ENCODE measurements at places on chromosomes 2 and 18.
A peak's percentile ranks its signal among the peaks of the same experiment; 100 is the strongest.

DNA sequence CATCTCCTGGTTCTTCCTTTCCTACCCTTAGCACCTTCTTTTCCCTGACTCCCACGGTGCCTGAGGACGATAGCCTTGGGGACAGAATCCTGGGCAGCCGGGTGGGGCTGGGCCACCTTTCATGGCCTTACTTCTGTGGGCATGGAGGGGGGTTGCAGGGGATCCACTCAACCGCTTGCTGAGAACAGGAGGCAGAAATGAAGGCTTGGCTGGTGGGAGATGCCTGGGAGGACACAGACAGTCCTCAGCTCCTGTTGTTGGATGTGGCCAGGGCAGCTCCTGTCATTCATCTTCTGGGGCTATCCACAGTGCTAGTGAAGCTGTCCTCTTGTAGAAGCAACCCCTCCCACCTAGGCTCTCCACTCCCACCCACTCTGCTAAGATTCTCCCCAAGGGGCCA is 95.5 kb upstream of the CELF4 start:
- DNase-seq, result no peak

GRCh38 chr2:207473049-207473930 is 56.5 kb upstream of the CREB1 start:
- peak; percentile 89 for DNase-seq

- no peak for DNase-seq
Measured at GRCh38 chr2:220619525-220620220, 952.4 kb downstream of the EPHA4 start.

DNA sequence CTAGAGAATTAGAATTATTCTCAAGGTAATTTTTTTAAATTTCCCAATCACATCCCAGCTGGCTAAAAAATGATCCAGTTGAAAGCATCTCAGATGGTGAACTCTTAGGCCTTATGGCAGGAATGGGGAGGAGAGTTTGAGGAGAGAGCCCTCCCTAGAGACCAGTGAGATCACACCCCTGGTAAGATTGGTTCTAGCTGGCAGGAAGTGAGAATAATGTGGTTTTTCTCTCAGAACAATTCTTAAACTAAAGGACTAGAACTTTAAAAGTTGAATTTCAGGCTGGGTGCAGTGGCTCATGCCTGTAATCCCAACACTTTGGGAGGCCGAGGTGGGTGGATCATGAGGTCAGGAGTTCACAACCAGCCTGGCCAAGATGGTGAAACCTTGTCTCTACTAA is 120.2 kb downstream of the MYO3B start:
- DNase-seq, result no peak

GRCh38 chr2:120111193-120111592 is 98.3 kb downstream of the EPB41L5 start:
- no peak for DNase-seq

GRCh38 chr2:44118257-44118656 is 50.4 kb upstream of the PPM1B start:
- DNase-seq, result no peak

DNA sequence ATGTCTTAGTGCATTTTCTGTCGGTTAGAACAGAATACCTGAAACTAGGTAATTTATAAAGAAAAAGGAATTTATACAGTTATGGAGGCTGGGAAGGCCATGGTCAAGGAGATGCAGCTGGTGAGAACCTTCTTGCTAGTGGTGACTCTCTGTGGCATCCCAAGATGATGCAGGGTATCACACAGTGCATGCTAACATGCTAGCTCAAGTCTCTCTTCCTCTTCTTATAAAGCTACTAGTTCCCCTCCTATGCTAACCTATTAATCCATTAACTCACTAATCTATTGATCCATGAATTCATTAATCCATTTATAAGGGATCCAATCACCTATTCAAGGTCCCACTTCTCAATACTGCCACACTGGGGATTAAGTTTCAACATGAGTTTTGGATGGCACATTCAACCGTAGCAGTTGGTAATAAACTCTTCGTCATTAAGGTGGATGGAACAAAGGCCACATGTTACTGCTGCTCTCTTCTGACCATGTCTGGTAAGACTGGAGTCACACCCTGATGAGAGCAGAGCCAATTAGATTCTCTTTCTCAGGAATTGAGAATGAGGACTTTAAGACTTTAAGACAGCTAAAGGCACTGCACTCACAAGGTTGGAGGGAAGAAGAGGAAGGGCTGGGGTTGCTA is 211.6 kb upstream of the SMAD7 start:
- no peak for DNase-seq

DNA sequence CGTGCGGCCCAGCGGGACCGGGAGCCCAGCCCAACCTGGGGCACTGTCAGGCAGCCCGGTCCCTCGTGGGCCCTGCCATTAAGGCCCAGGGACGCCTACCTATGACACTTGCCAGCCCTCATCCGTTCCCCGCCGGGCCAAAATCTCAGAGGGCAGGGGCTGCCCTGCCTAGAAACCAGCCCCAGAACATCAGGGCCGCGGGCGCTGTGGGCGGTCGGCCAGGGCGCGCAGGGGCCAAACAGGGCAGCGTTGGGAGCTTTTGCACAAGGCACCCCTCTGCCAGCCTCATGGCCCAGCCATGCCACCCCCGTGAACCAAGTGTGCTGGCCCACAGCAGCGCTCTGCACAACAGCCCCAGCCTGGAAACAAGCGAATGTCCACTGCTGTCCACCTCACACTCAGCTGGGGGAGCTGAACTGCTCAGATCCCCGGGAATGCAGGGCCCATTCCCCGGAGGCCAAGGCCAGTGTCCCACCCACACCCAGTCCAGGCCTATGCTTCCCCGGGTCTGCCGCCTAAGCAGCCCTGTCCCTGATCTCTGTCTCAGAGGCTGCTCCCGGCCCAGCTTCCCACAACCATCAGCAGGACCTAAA is 3.5 kb upstream of the NEURL3 start:
- DNase-seq, result no peak

GRCh38 chr2:79294994-79295393 is 135.4 kb upstream of the REG3A start:
- no peak for DNase-seq

GRCh38 chr2:157471078-157471477 is 27.2 kb upstream of the CYTIP start:
- DNase-seq, result no peak

- DNase-seq, result no peak
Measured at GRCh38 chr2:88729061-88729745, 37.7 kb downstream of the RPIA start.

GRCh38 chr2:239684996-239685395 is 284.2 kb upstream of the HDAC4 start:
- no peak for DNase-seq

DNA sequence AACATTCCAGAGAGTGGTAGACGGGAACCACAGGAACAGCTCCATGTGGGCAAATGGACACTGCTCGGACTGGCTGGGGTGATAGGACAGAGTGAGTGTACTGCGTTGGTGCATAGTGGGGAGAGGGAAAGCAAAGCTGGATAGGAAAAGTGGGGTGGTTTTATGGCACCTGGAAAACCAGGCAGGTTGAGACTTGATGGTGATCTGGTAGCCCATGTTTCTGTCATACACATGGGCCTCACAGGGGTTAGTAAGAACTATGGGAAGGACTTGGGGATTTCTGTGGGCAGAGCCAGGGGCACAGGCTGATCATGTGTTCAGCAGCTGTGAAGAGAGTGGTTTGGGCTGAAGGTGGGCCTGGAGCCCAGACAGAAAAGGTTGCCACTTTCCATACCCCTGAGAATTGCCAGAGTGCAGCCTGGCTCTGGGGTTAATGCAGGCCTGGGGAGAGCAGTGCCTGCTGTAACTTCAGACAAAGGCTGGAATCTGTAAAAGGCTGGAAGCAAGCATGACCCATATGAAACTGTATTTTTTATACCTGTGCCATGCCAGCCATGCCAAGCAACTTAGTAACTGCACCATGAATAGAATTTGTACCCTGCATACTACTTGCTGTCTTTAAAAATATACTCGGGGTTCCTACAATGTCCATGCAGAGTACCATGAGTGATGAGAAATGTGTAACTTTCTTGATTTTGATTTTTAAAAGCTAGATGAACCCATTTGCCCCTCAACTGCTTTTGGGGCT is 41.9 kb downstream of the RPIA start:
- DNase-seq, result no peak

GRCh38 chr2:240624950-240625621 is at the start of gene GPR35:
GPR35 (plus strand) TSS chr2:240625480; CDS start chr2:240629953, 4,473 bp downstream.
- DNase-seq, result peak; percentile 69

DNA sequence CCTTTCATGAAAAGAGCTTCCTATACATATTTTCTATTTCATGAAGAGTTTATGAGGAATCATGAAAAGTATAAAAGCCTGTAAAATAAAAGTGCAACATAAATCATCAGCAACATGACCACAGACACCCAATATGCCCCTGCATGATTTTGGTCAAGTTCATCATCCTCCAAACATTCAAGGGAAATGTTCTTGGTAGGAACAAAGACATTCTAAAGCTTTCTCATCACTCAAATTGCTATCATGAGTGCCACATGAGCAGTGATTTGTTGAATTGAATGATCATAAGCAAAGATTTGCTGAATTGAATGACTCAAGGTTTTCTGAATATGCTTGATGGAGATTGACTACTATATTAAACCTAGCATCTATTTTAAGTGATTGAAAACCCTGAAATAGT is 172.2 kb downstream of the MBD2 start:
- no peak for DNase-seq

GRCh38 chr2:105780606-105781005 is 35.9 kb downstream of the NCK2 start:
- DNase-seq, result no peak

- DNase-seq, result no peak
Measured at GRCh38 chr18:55635439-55635838, 47.4 kb upstream of the TCF4 start.

DNA sequence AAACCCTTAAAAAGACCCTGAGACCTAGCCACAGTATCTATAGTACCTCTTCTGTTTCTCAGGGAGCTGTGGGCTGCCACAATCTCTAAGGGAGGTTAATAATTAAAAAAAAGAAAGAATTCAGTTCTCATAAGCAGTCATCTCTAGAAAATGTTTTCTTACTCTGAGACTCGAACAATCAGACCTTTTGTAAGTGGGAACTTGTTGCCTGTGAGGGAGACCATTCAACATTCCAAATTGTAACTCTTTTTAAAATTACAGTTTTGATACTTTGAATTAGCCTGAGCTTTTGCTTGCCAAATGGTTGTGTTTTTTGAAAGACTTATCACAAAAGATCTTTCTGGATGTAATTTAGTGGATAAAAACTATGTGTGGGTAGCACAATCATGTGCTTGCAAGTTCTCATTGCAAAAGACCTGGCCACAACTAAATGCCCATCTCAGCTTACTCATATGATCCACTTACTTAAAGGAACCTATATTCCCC is 33.3 kb downstream of the IL1R2 start:
- DNase-seq, result peak; percentile 84

GRCh38 chr2:186098821-186099220 is 360.2 kb downstream of the FSIP2 start:
- peak; percentile 6 for DNase-seq

DNA sequence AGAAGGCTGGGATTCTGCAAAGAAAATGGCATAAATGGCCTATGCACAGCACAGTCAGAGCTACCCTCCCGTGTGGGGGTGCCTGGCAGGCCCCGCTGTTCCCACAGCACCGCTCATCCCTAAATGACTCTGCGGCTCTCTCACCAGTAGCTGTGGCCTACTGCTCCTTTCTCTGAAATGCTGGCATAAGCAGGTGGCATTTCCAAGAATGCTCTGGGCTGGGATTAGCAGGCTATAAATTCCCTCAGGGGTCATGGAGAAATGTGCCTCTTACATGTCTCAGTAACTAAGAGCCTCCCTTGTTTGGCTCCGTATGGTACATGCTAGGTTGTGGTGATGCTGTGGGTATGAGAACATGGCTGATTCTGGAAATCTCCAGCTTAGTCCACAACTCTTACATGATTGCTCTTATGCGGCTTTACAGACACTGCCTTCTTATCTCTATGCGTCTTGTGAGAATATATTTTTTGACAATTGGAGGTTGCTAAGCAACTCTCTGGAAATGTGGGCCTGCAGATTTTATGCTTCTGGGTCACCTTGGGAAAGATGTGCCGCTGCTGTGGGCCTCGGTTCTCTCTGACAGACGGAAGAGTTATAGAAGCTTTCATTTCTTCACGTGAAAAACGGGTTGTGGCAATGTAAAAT is 80.3 kb upstream of the GATA6 start:
- no peak for DNase-seq

DNA sequence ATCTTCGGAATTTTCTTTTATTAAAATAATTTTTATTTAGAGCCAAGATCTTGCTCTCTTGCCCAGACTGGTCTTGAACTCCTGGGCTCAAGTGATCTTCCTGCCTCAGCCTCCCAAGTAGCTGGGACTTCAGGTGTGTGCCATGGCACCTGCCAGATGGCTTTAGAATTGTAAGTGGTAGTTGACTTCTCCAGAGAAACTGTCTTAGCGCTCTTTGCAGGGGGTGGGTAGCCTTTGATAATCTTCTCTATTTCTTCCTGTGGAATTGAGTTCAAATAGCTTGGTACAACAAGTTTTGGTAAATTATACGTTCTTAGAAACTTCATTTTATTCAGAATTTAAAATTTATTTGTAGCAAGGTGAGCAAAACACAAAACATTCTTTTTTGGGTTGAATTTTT is 113.3 kb downstream of the LDLRAD4 start:
- no peak for DNase-seq

- DNase-seq, result no peak
Measured at GRCh38 chr2:195648787-195649186, 8.2 kb upstream of the SLC39A10 start.

DNA sequence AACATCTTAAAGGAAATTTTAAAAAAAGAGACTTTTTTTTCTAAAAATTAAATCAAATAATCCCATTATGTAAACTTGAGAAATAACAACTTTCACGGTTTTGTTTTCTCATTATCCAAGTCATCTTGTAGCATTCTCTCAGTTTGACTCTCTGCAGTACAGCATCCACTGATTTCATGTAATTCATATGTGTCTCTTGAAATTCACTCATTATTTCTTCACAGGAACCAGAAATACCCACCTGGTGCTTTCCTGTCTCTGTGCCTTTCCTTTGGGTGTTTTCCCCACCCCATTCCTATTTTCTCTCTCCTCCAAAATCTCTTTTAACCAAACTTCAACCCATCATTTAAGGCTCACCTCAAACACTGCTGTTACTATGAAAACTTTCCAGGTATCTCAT is 116.1 kb upstream of the STK17B start:
- no peak for DNase-seq

DNA sequence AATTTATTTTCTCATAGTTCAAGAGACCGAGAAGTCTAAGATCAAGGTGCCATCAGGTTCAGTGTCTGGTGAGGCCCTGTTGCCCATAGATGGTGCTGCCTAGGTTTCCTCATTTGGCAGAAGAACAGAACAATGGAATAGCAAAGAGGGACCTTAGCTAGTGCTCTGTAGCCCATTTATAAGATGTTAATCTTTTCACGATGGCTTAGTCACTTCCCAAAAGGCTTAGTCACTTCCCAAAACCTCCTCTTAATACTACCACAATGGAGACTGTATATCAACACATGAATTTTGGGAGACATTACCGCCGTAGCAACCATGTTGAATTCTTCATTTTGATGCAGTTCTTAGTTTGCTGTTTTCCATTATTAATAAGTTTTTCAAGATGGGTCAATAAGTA is 246.3 kb upstream of the NRP2 start:
- no peak for DNase-seq

Measured in adipocyte (in vitro differentiated cells).